Stimulated activated CD4-positive, alpha-beta T cell treated with anti-CD3 and anti-CD28 coated beads, TNF-alpha, amount 100 ng/mL, for 24 hours (primary cell): ENCODE measurements at places on chromosomes 4 and X.

DNA sequence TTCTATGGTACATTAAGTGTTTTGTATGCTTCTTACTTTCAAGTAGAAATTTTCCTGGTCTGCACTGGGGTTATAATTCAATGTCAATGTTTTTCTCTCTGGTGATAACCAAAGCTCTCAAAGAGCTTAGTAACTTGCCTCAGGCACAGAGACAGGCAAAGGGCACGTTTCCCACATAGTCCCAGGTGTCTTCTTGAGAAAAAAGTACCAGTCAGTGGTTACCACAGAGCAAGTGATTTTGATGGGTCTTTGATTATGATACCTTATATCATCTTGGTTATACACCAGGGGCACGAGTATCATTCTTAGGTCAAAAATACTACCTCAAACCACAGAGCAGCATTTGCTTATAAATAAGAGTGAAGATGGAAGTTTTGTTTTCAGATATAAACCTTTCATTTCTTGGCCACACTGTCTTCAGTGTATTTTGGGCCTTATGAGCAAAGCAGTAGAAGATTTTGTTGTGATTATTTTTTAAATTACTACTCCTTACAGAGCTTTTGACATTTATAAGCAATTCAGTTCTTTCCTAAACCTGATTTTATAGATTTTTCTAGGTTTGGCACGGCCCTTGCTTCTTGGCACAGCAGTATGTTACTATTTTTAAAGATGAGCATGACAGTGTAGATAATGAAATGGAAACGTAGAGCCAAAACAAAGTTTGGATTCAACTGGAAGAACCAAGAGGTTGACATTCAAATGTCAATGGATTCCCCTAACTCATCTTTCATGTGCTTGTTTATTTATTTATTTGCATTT is 85.3 kb upstream of the TLL1 start:
- no peak for DNase-seq

- DNase-seq, result no peak
These were observed 133.6 kb upstream of the QRFPR start for GRCh38 chr4:121514443-121514842.

- DNase-seq, result no peak
These were observed 131.8 kb upstream of the MAD2L1 start for GRCh38 chr4:120198411-120198810.

GRCh38 chr4:89719536-89720090 is 117.3 kb downstream of the SNCA start:
- DNase-seq, result no peak

DNA sequence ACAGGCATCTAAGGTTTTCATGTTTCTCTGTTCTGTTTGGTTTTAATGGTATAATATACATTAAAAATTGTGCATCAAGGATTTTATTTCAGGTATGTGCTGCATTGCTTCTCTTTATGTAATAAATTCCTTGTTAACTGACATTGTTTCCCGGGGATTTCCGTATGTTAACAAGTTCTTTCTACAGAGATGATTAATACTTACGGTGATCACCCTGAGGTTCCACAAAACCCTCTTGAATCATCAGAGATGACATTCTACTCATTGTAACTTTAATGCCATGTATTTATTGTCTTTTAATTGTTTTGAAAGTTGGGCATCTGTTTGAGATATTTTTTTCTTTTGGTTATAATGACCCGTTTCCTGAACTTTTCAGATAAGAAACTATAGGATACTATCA is 37.5 kb downstream of the ARHGAP10 start:
- no peak for DNase-seq

DNA sequence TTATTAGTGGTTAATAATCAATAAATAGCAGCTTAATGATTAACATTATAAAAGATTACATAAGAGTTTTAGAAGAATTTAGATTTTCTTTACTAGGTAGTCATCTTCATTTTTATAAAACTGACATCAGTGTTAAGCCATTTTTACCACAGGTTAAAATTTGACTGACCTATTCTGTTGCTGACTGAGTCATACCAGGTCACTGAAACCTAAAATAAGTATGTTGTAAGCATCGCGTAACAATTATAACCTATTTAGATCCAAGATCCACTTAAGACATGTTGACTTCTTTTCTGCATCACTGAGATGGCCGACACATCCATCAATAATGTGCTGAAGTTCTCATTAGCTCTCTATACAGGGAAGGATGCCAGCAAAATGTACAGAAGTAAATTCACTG is 36.7 kb downstream of the ARX start:
- DNase-seq, result no peak

GRCh38 chrX:19720661-19721060 is 166.7 kb downstream of the SH3KBP1 start:
- no peak for DNase-seq

DNA sequence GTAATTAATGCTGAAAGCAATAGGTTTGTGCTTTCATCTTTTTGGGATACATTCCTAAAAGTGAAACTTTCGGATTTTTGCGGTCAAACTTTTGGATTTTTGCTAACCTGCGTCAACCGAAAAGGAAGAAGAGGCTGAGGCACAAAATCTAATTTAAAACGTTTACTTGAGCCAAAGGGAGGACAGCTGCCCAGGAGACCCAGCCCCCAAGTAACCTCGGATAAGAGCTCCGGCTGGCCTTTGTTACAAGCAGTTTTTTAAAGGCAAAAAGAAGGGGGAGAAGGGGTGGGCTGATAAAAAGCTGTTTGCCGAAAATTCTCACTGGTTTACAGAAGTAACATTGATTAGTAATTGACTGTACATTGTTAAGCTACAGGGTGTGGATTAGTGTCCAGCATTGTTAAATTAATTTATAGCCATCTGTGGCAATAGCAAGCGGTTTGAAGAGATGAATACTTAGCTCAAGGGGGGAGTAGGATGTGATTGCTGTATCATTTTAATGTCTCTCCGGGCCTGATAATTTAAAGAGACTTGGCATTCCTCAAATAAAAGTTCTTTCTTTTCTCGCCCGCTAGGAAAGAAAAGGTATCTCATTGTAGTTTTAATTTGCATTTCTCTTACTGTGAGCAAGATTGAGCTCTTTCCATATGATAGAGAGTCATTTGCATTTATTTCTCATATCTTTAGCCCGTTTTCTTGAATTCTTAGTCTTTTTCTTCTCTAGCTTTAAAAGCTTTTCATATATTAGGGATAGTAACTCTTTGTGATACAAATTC is 59.1 kb upstream of the USP9X start:
- no peak for DNase-seq

DNA sequence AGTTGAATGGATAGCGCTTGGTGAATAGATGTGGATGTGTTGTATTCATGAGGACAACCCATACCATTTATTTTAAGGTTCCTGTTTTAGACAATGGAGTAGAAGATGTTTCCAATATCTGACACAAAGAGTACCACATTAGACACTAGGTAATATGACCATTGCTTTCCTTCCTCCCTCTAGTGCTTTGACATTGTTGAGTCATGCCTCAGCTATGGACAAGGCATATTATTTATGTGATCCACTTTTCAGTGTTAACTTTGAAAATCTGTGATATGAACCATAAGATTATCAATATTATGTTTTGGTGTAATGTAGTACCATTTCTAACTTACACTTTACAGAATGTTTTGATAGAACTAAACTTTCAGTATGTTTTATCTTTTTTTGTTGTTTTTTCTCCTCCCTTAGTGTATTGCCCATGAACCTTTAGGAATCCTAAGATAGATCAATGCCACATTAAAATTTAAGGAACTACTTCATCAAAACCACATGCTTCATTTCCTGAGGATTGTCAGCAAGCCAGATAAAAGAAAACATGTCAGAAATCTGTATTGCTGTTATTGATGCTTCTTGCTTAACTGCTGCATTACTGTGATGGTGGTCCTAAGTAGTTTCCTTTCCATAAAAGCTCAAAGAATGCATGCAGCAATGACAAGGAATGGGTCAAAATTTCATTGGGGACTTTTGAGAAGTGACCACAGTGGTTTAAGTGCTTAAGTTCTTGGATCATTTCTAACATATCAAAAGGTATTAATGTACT is 105.0 kb downstream of the PCDH7 start:
- no peak for DNase-seq

DNA sequence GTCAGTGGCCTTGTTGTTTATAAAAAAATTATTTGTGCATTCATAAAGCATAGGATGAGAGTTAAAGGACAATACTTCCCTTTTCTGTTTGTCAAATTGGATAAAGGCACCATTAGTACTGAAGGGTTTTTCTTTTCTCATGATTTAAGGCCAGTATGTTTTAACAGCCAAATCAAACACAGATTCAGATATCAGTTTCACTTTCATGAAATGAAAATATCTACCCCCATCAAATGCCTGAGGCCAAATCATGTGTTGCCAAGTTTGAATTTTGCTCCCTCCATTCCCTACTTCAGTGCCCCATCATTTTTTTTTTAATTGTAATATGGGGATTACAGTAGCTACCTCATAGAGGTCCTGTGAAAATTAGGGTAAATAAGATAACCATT is 745.9 kb downstream of the RPA4 start:
- no peak for DNase-seq

DNA sequence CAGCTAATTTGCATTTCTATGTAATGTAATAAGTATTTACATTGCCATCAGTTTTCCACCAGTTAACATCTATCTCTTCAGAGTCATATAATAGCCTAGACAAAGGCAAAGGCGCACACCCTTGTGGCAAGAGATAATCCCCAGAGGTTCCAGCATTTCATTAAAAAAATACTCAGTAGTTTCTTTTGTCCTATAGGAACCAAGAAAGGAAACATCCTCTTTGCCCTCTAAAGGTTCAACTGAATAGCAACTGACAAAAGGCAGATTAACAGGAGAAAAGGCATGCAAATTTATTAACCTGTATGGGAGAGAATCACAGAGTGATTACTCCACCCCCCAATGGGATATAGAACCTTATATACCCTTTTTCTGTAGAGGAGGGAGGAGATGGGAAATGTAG is 48.4 kb downstream of the MAGEB17 start:
- DNase-seq, result no peak

DNA sequence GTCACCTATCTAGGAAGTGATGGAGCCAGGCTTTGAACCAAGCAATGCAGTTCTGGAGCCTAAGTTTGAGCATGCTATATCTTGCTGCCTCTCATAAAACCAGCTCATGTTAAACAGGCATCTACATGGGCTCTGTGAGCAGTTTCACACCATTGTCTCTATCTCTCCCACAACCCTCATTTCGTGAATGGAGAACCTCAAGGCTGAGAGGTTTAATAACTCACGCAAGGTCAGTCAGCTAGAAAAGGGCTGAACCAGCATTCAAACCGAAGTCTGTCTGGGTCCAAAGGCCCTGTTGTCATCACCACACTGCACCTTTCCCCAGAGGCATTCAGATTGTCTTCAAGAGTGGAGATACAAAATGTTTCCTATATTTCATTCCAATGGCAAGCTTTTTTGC is 369.2 kb downstream of the MID1IP1 start:
- no peak for DNase-seq

- no peak for DNase-seq
These were observed 138.0 kb upstream of the FAM9B start for GRCh38 chrX:9171841-9172463.

GRCh38 chr4:185711726-185712125 is 100.3 kb downstream of the SORBS2 start:
- no peak for DNase-seq

DNA sequence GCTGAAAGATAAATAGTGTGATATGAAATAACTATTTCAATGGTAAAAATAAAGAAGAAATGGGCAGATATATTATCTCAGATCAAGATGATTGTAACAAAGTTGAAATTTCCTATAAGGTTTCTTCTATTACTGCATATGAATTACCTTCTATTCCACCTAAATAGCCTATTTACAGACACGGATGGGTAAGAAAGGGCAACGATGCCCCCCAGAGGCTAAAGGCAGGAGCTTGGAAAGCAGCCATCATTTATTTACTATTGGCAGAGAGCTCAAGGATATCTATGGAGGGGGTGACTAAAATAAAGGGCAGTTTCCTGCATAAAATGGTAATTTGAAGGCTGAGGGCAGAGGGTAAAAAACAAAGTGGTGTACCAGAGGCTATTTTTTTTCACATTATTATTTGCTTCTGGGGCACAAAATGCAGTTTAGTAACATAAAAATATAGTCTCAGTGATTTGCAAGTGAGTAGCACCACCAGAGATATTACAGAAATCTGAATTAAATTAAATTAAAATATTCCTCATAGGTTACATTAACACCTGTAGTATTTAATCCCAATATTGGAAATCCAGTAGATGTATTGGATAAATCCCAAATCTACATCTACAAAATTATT is 123.1 kb downstream of the BTC start:
- DNase-seq, result peak; percentile 37

DNA sequence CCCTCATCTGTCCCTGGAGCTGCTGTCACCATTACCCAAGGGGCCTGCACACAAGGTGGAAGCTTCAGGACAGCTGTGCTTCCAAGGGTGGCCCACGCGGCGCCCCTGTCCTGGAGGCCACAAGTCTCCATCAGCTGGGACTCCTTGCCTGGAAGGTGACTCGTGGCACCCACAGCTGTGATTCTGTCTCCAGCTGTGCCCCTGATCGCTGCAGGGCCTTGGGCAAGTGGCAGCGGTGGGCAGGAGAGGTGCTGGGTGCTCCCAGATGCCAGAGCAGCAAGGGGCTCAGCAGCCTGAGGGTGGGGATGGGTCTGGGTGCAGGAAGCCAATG is 9.0 kb upstream of the DUSP9 start:
- no peak for DNase-seq

- DNase-seq, result no peak
These were observed 171.8 kb upstream of the TTC29 start for GRCh38 chr4:147117431-147117830.

GRCh38 chrX:107766470-107767150 is 9.0 kb downstream of the TSC22D3 start:
- no peak for DNase-seq

DNA sequence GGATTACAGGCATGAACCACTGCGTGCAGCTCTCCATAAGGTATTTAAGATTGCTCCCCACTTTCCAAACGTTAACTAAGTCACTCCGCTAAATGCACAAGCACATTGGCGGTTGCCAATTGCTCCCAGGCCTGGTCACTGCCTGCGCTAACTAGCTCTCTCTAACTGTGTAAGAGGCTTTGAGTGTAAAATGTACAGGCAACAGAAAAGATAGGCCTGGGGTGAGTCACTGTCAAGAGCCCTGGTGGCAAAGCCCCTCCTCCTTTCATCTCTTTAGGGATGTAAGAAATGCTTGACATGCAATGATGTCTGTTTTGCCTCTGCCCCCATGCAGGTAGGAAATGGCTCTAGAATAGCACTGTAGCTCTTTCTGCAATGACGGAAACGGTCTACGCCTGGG is 329.7 kb upstream of the GATB start:
- DNase-seq, result no peak

- no peak for DNase-seq
These were observed 2.8 kb downstream of the CCNG2 start for GRCh38 chr4:77159806-77160205.

DNA sequence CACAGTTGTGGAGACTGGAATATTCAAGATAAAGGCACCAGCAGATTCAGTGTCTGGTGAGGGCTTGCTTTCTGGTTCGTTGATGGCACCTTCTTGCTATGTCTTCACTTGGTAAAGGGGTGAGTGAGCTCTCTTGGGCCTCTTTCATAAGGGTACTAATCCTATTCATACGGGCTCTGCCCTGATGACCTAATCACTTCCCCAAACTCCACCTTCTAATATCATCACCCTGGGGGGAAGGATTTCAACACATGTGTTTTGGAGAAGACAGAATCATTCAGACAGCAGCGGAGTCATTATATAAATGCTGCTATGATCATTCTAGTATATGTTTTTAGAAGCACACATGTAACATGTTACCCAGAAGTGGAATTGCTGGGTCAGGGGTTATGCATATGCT is 295.3 kb upstream of the CTSO start:
- DNase-seq, result no peak
